SK-N-DZ (cell line): ENCODE measurements at places on chromosomes 3 and 15.

- DNase-seq = no peak
These were observed 378.4 kb upstream of the AGTR1 start for GRCh38 chr3:148319161-148319915.

GRCh38 chr3:148971401-148972163 is 19.8 kb upstream of the GYG1 start:
- no peak for DNase-seq

DNA sequence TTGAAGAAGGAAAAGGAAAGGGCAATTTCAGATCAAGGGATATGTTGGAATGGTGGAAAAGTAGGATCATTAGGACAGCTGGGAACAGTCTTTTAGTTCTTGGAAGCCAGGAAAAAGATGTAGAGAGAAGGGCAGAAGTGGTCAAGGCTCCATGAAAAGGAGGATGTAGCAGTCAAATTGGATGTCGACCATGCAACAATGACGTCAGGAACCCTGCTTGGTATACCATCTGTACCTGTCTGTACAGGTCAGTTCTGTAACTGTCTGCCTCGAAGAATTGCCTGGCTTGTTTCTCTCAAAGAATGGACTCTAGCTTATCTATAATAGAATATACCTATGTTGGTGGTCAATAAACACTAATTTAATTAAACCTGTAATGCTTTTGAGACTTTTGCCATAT is 157.8 kb upstream of the SGO1 start:
- DNase-seq = no peak

DNA sequence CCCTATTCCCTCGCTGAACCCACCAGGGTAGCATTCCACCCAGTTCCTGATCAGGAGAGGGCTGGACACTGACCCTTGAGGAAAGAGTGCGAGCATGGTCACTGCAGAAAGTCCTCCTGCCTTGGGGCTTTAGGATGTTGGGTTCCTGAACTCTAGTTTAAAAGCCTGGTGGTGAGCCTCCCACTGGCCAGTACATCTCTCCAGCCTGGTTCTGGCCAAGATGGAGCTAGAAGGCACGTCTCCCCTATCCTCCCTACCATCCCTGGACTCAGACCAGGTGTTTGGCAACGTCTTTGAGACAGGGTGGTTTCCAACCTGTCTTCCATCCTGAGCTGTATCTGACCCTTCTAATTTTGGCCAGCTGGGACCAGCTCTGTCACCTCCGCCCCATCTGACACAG is 31.4 kb downstream of the NBEAL2 start:
- no peak for DNase-seq

- no peak for DNase-seq
These were observed 15.4 kb downstream of the PLXNA1 start for GRCh38 chr3:126998320-126998719.

GRCh38 chr3:149599236-149599635 is 58.6 kb downstream of the WWTR1 start:
- no peak for DNase-seq

- DNase-seq = no peak
These were observed 49.1 kb upstream of the TJP1 start for GRCh38 chr15:29871401-29871800.

- DNase-seq = no peak
These were observed 183.2 kb upstream of the STAC start for GRCh38 chr3:36197151-36197550.

DNA sequence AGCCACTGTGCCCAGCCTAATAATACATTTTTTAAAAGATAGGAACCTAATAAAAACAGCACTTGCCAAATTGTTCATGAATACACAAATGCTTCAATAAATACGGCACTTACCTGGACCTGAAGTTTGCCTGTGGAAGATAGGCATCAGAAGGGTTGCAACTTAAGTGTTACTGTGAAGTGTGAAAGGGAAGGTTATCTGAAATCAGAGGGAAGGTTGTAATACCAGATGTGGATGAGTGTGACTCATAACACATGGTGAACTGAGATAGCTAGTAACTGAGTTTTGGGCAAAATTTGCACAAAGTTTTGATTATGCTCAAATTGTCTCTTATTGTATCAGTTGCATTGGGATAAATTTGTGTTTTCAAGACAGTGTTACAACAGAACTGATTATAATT is 68.0 kb downstream of the ATP11B start:
- no peak for DNase-seq

DNA sequence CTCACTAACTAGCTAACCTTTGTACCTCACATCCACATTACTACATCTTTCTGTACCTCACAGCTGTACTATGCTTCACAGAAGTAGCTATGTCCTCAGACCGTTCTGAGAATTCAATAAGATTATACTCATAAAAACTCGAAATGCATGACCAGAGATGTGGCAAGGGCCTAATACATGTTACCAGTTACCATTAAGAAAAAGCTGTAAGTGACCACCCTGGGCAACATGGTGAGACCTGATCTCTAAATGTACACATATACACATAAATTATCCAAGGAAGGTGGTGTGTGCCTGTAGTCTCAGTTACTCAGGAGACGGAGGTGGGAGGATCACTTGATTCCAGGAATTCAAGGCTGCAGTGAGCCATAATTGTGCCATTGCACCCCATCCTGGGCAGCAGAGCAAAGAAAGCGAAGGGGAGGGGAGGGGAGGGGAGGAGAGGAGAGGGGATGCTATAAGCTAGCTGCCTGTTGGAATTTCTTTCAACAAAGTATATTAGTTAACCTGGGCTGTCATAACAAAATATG is 482.6 kb upstream of the ZNF717 start:
- DNase-seq = no peak

DNA sequence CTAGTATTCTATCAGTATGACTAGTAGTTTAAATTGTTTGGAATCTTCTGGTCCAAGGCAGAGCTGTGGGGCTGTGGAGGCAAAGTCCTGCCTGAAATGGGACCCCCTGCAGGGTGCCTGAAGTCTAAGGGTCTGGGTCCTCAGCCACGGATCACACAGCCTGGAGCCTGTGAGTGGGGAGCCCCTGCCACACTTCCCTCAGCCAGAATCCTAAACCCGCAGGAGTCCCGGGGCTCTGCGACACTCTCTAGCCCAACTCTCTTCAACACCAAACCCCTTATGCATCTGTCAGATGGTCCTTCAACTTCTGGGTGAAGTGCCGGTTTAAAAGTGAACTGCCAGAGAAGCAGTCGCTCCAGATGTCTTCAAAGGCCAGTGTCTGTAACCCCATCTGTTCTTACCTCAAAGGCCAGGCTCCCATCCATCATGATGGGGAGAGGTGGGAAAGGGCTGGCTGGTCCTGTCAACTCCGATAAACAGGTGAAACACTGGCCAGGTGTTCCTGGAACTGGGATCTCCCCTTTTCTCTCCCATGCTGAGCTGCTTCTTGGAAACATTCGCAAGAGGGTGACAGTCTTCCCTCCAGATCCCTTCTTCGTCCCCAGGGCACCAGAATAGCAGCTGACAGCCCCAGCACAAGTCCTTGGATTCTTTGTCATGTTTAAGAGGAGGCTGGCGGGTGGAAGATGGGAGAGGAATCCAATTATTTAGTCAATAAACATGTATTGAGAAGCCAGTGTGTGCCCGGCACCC is 45.6 kb downstream of the CPN2 start:
- DNase-seq = no peak

- no peak for DNase-seq
These were observed 4.1 kb downstream of the SYNM start for GRCh38 chr15:99108993-99109392.

DNA sequence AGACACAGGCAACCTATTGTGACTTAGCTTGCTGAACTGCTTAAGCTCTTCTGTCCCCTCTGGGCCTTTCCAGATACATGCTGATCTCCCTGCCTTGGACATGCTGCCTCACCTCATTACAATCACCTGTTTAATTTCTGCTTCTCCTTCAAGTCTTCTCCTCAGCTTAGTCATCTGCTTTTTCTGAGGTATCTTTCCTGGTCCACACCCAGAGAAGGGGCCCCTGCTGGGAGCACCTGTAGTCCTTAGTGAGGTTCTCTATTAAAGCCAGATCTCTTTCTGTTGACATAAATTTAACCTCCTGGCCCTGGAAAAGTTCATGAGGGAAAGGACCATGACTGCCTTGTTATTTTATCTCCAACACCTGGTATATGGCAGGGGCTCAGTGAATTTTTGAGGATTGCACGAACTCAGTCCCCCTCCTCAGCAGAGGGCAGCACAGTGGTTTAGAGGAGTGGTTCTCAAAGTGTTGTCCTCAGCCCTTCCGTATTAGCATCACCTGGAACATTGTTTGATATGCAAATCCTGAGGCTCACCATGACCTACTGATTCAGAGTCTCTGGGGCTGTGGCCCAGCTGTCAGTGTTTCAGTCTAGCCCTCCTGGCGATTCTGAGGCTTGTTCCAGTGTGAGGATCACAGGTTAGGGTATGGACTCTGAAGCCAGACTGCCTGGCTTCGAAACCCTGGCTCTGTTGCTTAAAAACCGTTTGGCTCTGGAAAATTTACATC is 12.7 kb downstream of the COL6A6 start:
- DNase-seq = peak; percentile 7

DNA sequence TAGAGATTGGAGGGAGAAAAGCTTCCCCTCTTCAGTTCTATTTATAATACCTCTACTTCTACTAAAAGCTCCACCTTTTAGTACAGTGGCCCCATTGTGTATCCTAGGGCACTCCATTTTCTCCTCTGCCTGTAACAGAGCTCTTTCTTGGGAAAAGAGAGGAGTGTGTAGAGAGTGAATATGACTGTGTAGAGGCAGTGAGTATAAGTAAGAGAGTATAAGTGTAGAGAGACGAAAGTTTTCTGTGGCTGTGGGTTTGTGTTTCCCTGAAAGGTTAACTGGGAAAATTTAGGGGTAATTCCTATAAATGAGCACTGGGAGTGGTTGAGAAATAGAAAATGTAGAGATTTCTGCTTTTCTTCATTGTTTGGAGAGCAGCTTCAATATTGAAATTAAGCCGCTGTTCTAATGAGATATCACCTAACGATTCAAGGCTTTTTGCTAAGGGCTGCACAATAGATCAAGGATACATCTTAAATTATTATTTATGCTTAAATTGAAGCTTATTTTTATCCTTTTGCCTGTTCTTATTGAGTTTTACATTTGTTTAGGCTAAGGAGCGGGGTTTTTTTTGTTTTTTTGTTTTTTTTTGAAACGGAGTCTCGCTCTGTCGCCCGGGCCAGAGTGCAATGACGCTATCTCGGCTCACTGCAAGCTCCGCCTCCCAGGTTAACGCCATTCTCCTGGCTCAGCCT is 6.9 kb downstream of the IQGAP1 start:
- DNase-seq = no peak

DNA sequence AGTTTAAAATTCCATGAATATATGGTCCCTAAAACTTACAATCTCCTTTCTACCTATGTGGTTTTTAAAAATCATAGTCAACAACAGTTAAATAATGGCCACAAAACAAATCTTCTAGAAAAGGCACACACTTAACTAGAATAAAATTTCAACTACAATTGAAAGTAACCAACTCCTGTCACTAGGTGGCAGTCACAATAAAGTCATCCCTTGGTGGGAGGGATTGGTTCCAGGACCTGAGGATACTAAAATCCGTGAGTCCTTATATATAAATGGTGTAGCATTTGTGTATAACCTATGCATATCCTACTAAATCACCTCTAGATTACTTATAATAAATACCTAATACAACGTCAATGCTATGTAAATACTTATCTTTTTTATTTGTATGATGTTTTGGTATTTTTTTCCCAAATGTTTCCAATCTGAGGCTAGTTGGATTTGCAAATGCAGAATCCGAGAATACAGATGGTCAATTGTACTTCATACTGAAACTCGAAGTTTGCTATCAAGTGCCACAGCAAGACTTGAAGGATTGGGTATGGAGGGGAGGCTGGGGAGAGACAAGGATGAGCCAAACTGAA is 172.6 kb downstream of the FMN1 start:
- peak; percentile 60 for DNase-seq

GRCh38 chr3:162400697-162401096 is 904.1 kb downstream of the OTOL1 start:
- DNase-seq = no peak

GRCh38 chr3:152376351-152377183 is 107.8 kb downstream of the MBNL1 start:
- DNase-seq = no peak

GRCh38 chr3:129593230-129593594 is 13.3 kb downstream of the PLXND1 start:
- DNase-seq = no peak

DNA sequence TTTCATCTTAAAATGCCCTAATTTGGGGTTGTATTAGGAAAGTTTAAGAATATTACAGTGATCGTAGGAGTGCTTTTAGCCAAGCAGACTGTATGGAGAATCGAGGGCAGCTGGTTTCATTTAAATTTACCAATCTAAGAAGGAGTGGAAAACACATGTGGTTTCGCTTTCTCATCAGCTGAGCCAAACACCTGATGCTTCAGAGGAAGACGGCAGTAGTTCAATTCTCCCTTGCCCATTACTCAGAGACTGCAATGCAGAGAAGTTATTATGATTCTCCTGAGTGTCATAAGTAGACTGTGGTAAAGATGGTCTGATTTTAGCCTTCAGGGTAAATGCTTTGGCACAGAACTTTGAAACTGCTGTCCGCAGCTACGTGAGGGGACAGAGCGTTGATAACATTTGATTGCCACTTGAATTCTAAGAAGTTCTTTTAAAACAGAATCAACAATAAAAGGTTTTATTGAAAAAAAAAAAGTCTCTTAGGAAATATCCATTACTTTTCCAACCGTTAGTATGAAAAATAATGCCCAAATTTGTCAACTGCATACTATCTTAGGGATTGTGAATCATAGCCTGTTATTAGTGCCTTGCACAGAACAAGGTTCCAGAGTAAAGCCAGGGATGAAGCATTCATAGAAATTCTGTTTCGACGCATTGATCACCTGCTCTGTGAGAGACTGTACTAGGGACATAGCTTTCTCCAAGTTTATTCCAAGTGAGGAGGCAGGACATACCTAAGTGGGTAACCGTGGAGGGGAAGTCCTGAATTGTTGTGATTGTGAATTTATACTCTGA is 25.6 kb downstream of the LYSMD4 start:
- DNase-seq = no peak

DNA sequence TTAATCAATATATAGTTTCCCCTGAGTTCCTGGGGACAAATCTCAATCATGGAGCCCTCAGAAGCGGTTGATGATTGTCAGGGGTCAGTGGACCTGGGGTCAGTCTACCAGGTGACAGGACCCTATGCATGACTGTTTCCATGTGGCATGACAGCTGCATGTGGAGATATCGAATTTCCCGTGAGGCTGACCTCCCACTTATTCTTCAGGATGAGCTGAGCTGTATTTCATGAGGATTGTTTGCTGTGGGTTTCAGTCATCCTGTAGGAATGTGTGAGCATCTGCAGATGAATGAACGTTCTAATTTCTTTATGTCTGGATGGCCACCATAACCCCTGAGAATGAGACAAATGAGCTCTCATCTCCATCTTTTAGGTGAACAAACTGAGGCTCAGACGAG is 93.0 kb upstream of the HES1 start:
- no peak for DNase-seq
